Cardiac atrium fibroblast (primary cell): ENCODE measurements at places on chromosomes 1 and 21. TPM values are rescaled to one million over a fixed set of nuclear protein-coding genes. Genes with fewer than 3 reads are reported as not detected.

CYP4Z1 gene
- not detected in 2 replicates for total RNA-seq

HMGCS2 gene
- not detected in 2 replicates for total RNA-seq

ZNF691 gene
- total RNA-seq: 5.5 and 6.5 TPM in 2 replicates

C4BPA gene
- total RNA-seq: under 0.01 TPM in 1 of 2 replicates, not detected in the other

SSU72 gene
- 85.7 and 101 TPM in 2 replicates for total RNA-seq

LAX1 gene
- not detected in 2 replicates for total RNA-seq

ARHGEF16 gene
- 0.81 TPM in 1 of 2 replicates, not detected in the other for total RNA-seq

C1QC gene
- not detected in 2 replicates for total RNA-seq

ATP5PB gene
- 162 and 169 TPM in 2 replicates for total RNA-seq

SH2D1B gene
- not detected in 2 replicates for total RNA-seq

LCA5L gene
- total RNA-seq: not detected in 2 replicates

DONSON gene
- 7.9 and 15.2 TPM in 2 replicates for total RNA-seq

SLAMF8 gene
- total RNA-seq: not detected in 2 replicates

INTS11 gene
- 64.3 and 78.3 TPM in 2 replicates for total RNA-seq

NBPF10 gene
- 1.9 and 2.5 TPM in 2 replicates for total RNA-seq

SMPDL3B gene
- not detected in 2 replicates for total RNA-seq

LMX1A gene
- not detected in 2 replicates for total RNA-seq

ZNF648 gene
- not detected in 2 replicates for total RNA-seq

TINAGL1 gene
- total RNA-seq: 24.0 and 28.0 TPM in 2 replicates

PODN gene
- 12.1 and 18.5 TPM in 2 replicates for total RNA-seq

COL8A2 gene
- total RNA-seq: 1.4 and 1.5 TPM in 2 replicates

RBP7 gene
- 5.1 TPM in 1 of 2 replicates, not detected in the other for total RNA-seq

ESPN gene
- total RNA-seq: 0.18 TPM in 1 of 2 replicates, not detected in the other

LCE4A gene
- not detected in 2 replicates for total RNA-seq

WDR64 gene
- not detected in 2 replicates for total RNA-seq

CD53 gene
- 0.36 TPM in 1 of 2 replicates, not detected in the other for total RNA-seq

OPN3 gene
- 10.9 and 16.4 TPM in 2 replicates for total RNA-seq

GJA8 gene
- total RNA-seq: not detected in 2 replicates

CNR2 gene
- not detected in 2 replicates for total RNA-seq

CFAP141 gene
- total RNA-seq: not detected in 2 replicates

GJB5 gene
- total RNA-seq: not detected in 2 replicates

AUNIP gene
- total RNA-seq: 0.65 and 0.90 TPM in 2 replicates

KRTCAP2 gene
- total RNA-seq: 139 and 169 TPM in 2 replicates

KIF21B gene
- total RNA-seq: under 0.01 and 0.16 TPM in 2 replicates

SPRR2G gene
- total RNA-seq: not detected in 2 replicates

HAO2 gene
- total RNA-seq: not detected in 2 replicates

TTC39A gene
- not detected in 2 replicates for total RNA-seq

HJV gene
- not detected in 2 replicates for total RNA-seq

PARS2 gene
- total RNA-seq: 5.8 and 7.4 TPM in 2 replicates
